SW 1271 (cell line): ENCODE measurements at places on chromosomes 3 and 15.

DNA sequence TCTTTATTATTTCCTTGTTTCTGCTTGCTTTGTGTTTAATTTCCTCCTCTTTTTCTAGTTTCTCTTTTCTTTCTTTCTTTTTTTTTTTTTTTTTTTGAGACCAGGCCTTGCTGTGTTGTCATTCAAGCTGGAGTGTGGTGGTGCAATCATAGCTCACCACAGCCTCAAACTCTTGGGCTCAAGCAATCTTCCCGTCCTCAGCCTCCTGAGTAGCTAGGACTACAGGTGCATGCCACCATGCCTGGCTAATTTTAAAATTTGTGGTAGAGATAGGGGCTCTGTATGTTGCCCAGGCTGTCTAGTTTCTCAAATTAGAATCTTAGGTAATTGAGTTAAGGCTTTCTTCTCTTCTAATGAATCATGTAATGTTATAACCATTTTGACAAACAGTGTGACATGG, 22.4 kb downstream of the SLMAP start:
- DNase-seq, result no peak

DNA sequence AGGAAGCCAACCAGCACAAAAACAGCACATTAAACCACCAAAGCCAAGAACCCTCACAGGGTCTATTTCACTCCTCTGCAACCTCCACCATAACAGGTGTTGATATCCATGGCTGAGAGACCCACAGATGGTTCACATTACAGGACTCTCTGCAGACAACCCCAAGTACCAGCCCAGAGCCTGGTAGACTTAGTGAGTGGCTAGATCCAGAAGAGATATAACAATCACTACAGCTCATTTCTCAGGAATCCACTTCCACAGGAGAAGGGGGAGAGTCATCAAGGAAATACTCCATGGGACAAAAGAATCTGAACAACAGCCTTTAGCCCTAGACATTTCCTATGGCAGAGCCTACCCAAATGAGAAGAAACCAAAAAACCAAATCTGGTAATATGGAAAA, 168.1 kb upstream of the CD96 start:
- DNase-seq, result no peak

GRCh38 chr3:181868576-181869082, 156.9 kb downstream of the SOX2 start:
- no peak for DNase-seq

GRCh38 chr3:122919291-122919610, 108.3 kb downstream of the SEMA5B start:
- DNase-seq, result no peak

GRCh38 chr15:71146580-71146982, 31.3 kb downstream of the THSD4 start:
- DNase-seq, result no peak
